ENCODE measurements at places on chromosomes 7 and 10. TPM values are rescaled to one million over a fixed set of nuclear protein-coding genes. Genes with fewer than 3 reads are reported as not detected.
A peak's percentile ranks its signal among the peaks of the same experiment; 100 is the strongest.

- H3K4me3 ChIP-seq: no peak overlapping the region
- no peaks in the 10 kb centered on the region for H3K36me3 ChIP-seq
- no peak for DNase-seq
- H3K27ac ChIP-seq: no peak overlapping the region
- H3K4me1 ChIP-seq: peaks cover 7% of the 10 kb centered on the region
These were observed 337.4 kb upstream of the PODXL start for GRCh38 chr7:131893631-131894340.

- no peaks in the 10 kb centered on the region for H3K27me3 ChIP-seq
- H3K4me1 ChIP-seq: peaks cover 2% of the 10 kb centered on the region
- H3K27ac ChIP-seq: no peak overlapping the region
- no peak overlapping the region for H3K4me3 ChIP-seq
- peaks cover 3% of the 10 kb centered on the region for H3K36me3 ChIP-seq
- no peak for DNase-seq
These were observed 21.6 kb downstream of the MEST start for GRCh38 chr7:130513447-130513846.

GRCh38 chr10:67827811-67828210 lies 10.2 kb downstream of the DNAJC12 start:
- H3K27me3 ChIP-seq: no peaks in the 10 kb centered on the region
- peaks cover 6% of the 10 kb centered on the region for H3K4me1 ChIP-seq
- no peak for DNase-seq
- peak overlapping the region; percentile 12 for H3K27ac ChIP-seq

- peak overlapping the region; percentile 79 for H3K4me3 ChIP-seq
- peaks cover 5% of the 10 kb centered on the region for H3K36me3 ChIP-seq
- no peaks in the 10 kb centered on the region for H3K27me3 ChIP-seq
These were observed 98.0 kb upstream of the ZNF722 start for GRCh38 chr7:63900394-63901203.

GRCh38 chr10:6065835-6066234 lies 3.7 kb upstream of the IL2RA start:
- peaks cover 17% of the 10 kb centered on the region for H3K36me3 ChIP-seq
- peak overlapping the region; percentile 44 for H3K4me3 ChIP-seq
- DNase-seq: peak; percentile 53

Gene MMD2
- not detected for total RNA-seq

Gene SRGN
- total RNA-seq: 366 TPM

Data from activated CD8-positive, alpha-beta memory T cell treated with anti-CD3 and anti-CD28 coated beads, Interleukin-2, amount 10 ng/mL, durations not matched to agents 7 days and 5 days (primary cell).